ENCODE measurements at places on chromosomes 2 and 18. TPM values are rescaled to one million over a fixed set of nuclear protein-coding genes. Genes with fewer than 3 reads are reported as not detected.

DNA sequence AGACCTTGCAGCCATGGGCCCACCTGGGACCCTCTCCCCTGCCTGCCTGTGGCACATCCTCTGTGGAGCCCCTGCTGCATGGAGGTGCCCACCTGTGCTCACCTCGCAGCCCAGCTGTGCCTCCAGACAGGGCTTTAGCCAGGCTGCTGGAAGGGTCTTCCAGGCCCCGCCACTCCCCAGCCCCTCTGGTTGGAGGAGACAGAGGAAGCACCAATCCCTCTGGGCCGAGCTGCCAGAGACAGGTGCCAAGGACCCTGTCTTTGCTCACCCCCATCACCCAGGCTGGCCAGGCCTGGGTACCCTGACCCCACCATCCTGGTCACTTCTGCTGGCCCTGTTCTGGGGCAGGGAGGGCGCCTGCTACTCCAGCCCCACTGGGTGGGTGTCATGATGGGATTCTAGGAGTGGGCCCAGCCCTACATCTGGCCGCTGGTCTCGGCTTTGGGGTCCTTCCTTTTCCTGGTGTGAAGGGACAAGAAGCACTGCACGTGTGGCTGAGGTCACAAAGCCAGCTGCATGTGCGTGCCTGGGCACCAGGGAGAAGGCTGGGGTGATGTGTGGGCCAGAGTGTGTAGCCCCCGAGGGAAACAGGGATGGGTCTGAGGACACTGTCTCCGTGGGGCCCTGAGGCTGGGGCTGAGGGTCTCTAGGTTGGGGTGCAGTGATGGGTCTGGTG, 9.3 kb upstream of the NEU4 start:
- DNase-seq: no peak

Gene ANKRD53
- polyA plus RNA-seq: 2.3 TPM

DNA sequence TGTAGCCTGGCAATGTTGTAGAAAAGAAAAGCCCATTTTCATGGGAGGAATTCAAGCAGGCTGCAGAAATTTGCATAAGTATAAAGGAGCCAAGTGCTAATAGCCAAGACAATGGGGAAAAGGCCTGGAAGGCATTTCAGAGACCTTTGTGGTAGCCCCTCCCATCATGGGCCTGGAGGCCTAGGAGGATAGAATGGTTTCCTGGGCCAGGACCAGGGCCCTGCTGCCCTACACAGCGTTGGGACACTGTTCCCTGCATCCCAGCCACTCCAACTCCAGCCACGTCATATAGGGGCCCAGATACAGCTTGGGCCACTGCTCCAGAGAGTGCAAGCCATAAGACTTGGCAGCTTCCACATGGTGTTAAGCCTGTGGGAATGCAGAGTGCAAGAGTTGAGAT, 8.1 kb upstream of the ZNF24 start:
- DNase-seq: no peak

GRCh38 chr18:11872479-11873136, 21.4 kb downstream of the CHMP1B start:
- peak; percentile 29 for DNase-seq

DNA sequence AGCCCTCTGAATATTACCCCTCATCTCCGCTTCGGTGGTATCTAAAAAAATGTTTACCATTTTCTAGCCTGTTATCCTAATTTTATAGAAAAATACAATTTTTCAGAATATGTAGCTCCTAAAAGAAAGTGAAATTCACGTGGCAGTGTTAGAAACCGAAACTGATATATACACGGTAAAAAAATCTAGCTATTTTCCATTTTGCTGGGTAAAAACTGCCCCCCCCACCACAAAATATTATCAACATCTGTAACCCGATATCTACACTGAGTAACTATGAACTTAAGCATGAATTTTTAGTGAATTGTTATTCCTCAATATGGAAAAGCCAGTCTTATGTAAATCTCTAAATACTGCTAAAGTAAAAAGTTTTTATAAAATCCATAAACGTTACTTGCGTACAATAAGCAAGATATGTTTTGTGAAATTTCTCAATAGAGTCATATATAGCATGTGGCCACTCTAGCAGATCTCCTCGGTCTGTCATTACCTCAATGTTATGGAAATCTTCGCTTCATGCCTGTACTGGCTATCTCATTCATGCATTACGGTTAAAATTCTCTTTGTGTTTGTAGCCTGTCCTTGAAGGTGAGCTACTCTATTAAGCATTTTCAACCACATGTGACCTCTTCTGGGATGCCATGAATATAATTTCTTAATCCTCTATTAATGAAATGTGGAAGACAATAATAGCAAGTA, 524.2 kb downstream of the TRIB2 start:
- no peak for DNase-seq

Gene IL36RN
- not detected for polyA plus RNA-seq

GRCh38 chr18:23784832-23785245, 95.6 kb downstream of the LAMA3 start:
- DNase-seq: no peak

DNA sequence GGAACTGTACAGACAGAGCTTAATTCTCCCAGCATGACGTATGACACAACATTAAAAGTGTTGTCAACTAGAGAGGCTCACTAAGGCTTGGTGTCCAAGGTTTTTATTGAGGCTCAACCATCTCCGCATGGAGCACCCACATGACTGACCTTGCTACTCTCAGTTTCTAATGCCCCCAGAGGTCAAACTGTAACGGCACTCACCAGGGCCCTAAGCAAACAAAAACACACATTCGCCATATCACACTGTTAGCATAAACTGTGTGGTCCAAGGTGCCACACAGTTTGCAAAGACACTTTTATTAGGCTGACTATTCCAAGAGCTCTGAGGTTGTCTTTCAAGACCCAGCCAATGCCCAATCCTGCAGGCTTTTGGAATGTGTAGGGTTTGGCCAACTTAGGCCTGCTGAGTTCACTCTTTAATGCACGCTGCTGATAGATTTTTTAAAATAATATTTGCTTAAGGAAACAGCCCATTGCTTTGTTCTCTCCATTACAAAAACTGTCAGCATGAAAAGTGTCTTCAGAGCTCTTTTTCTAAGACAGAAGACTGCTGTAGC, 114.9 kb downstream of the DSC3 start:
- no peak for DNase-seq

DNA sequence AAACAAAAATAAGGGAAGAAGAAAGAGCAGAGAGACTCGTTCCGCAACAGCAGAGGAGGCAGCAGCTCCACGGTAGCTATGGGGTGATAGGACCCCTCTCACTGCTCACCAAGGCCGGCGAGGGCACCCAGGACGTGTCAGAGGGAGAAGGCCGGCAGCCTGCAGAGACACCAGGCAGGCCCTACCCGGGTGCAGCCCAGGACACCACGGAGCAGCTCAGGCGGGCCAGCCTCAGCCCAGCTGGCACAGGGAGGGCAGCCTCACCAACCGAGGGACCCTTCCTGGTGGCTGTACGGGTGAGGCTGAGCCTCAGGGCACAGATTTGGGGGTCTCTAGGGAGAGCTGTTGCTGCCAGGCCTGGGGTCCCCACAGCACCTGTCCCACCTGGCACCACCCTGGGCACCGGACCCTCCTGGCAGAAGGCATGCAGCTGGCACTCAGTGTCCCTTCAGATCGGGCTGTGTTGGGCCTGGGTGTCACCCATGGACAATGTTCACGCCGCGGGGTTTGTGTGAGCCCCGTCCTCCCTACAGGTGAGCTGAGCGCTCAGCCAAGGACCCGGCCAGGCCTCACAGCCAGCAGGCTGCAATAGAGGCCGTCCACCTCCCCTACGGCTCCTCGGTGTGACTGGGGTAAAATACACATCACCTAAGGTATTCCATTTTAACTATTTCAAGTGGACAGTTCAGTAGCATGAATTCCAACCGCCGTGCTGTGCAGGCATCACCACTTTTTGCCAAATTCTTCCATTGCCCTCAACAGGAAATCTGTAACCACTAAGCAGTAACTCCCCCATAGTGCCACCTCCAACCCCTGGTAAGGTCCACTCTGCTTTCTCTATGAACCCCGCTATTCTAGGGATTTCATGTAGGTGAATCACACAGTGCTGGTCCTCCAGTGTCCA, 21.6 kb downstream of the KCNG2 start:
- no peak for DNase-seq

Gene DPYSL5
- 7.1 TPM for polyA plus RNA-seq

- DNase-seq: no peak
Observed at GRCh38 chr2:181499231-181499630, 42.0 kb downstream of the ITGA4 start.

GRCh38 chr2:228600265-228600664, 418.8 kb upstream of the SPHKAP start:
- no peak for DNase-seq

DNA sequence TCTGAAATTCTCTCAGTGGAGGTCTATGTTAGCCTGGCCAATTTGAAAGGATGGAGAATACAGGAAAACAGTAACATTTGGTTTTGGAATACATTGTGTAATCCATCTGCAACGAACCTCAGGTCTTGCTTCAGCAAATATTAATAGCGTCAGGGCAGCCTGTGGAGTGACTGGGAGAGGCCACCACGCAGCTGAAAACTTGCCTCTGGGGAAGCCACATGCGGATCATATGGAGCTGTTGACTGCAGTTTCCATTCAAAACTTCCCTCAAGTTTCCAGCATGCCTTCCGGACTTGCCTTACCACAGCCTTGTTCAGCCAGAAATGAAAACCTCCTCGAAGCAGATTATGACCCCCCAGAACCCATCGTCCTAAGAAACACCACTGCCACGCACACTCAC, 25.7 kb downstream of the BCL11A start:
- DNase-seq: no peak
